SHP77 treated with DMSO at 0.1 percent for 48 hours (cell line): ENCODE measurements at places on chromosomes 4 and X.

DNA sequence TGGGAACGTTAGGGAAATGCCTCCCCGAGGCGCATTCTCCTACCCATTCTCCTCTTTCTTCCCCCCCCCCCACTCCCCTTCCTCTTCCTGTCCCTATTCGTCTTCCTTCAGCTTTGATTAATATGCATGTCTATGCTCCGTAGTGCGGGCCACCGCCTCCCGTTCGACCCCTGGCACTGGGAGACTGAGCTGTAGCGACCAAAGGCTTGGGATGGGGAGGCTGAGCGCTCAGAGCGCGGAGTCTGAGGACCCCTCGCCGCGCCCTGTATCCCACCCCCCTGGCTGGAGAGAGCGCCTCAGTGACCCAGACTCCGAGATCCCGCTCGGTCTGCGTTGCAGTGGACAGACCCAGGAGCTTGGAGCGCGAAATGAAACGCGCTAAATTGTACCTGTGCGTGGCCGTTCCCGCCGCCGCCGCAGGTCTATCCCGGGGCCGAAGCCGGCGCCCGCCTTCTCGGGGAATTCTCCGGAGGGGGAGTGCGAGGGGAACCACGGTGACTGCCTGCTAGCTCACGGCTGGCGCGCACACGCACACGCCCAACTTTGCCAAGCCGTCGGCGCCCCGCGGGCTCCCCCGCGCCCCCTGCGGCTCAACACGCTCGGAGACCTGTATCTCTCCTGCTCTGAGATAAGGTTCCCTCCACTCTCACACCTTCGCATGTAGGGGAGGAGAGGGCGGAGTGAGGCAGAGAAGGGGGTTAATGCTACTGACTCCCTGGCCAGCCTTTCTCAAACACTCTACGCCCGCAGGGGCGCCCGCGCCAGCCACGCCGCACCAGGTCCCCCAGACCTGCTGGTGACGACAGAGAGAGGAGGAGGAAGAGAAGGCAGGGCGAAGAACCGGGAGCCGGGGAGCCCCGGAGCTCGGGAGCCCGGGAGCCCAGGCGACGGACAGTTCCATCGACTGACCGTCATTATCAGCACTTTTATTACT lies 1.5 kb upstream of the PTCHD1 start:
- DNase-seq, result no peak

GRCh38 chrX:115264009-115264408 lies 25.5 kb upstream of the LUZP4 start:
- DNase-seq, result no peak

GRCh38 chr4:184448821-184449220 lies 25.5 kb downstream of the IRF2 start:
- DNase-seq, result no peak

- DNase-seq, result no peak
These were observed 37.4 kb upstream of the SPON2 start for GRCh38 chr4:1209821-1210220.

DNA sequence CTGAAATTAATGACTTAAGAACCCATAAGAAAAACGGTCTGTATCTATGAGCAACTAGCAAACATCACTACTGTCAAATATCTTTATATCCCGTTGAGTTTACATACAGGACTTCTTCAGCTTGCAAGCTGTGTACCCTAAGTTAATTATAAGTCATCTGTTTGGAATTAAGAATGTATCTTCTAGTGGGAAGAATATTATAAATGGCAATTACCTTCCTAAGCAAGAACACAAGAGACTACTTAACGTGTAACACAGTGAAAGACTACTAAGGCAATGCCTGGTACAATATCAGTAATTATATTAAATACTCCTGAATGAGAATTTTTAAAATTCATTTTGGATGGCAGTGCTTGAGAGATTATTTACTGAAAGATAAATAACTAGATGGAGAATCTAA lies 58.5 kb downstream of the ADGRA3 start:
- no peak for DNase-seq

- DNase-seq, result no peak
These were observed 82.9 kb upstream of the NLGN4X start for GRCh38 chrX:6311540-6311939.

GRCh38 chrX:9335251-9335650 lies 129.6 kb upstream of the TBL1X start:
- no peak for DNase-seq

DNA sequence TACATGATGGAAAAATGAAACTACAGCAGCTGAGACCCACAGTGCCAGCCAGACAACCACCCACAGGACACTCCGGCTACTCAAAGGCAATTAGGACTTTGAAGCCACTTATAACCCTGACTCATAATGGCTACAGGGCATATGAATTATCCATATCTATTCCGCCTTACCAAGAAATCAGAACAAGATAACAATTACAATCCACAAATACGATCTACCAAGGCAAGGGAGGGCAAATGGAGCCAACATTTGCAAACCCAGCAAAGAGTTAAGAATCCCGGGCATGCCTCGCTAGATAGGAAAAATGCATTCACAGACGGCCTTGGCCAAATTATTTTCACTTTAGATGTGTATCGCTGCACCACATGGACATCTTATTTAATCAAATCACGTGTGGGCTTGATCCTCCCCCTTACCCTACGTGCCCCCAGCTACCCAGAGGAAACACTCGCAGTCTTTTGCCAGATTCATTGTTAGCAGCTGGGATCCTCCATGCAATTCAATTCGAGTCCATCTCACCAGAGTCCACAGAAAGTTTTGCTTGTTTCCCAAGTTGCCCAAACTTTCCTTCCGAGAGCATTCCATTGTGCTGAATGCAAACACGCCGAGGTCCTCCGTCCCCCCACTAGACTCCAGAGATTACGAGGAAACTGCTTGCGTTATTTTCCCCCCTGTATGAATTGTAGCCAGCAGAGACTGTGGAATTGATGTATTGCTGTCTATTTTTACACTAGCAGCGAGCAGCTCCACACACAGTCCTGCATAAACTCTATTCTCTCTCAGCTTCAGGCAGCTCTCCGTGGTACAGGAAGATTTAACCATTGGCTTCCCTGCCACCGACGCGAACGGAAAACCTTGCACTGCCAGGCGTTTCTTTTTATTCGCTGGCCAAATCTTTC lies 1.2 kb downstream of the PPARGC1A start:
- DNase-seq, result no peak

DNA sequence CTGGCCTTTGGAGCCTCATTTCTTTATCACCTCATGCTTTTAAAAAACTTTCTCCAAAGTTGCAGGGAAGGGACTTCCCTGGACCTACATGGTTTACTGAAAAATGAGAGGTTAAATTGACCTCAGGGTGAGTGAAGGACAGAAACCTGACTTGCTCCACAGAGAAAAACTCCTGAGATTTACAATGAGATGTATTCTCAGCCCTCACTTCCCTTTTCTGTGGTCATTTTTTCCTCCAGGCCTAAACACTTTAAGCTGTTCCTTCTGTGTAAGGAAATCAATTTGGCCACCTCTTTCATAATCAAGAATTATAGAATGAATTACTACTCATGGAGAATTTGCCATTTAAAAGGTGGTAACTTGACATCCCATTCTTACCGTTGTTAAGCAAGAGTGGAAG lies 77.9 kb downstream of the HPGD start:
- no peak for DNase-seq

DNA sequence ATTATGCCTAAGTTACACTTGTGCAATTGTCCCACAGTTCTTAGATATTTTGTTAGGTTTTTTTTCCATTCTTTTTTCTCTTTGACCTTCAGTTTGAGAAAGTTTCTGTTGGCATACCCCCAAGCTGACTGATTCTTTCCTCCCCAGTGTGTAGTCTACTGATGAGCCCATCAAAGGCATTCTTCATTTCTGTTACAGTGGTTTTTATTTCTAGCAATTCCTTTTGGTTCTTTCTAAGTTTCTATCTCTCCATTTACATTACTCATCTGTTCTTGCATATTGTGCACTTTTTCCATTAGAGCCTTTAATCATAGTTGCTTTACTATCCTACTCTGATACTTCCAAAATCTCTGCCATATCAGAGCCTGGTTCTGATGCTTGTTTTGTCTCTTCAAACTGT lies 31.9 kb downstream of the CASP6 start:
- no peak for DNase-seq

- DNase-seq, result no peak
These were observed 26.0 kb upstream of the YTHDC1 start for GRCh38 chr4:68375667-68376559.

- no peak for DNase-seq
These were observed 144.8 kb upstream of the TTC29 start for GRCh38 chr4:147090486-147090885.

DNA sequence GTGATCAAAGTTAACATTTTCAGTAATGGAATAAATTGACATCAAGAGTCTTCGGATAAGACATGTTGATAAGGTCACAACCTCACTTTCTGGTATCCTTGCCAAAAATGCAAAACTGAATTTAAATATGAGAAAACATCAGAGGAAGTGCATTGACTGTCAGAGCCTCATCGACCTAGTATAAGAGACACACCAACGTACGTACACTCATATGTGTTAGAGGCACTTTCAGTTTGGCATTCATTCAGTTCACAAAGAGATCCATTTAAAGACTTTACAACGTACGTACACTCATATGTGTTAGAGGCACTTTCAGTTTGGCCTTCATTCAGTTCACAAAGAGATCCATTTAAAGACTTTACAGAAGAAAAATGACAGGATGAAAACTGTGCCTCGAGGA lies 280.3 kb downstream of the INPP4B start:
- DNase-seq, result no peak

- no peak for DNase-seq
These were observed 428.6 kb downstream of the TMA16 start for GRCh38 chr4:163923092-163923491.

GRCh38 chrX:102765217-102765616 lies 44.7 kb downstream of the GPRASP3 start:
- DNase-seq, result no peak

GRCh38 chrX:46256875-46257274 lies 288.3 kb downstream of the ZNF674 start:
- no peak for DNase-seq

DNA sequence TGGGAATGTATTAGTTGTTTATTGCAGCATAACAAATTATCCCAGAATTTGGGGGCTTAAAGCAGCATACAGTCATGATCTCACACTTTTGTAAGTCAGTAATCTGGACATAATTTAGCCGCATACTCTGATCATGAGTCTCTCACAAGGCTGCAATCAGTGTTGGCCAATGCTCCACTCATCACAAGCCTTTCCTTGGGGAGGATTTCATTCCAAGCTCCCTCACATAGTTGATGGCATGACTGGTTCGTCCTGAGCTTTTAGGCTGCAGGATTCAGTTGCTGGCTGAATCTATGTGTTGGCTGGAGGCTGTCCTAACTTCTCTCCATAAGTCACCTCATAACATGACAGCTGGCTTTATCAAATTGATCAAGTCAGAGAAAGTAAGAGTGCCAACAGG lies 1568.6 kb upstream of the PCDH7 start:
- no peak for DNase-seq

GRCh38 chr4:26619784-26620183 lies 35.9 kb downstream of the TBC1D19 start:
- DNase-seq, result no peak

- DNase-seq, result no peak
These were observed 60.4 kb downstream of the MMRN1 start for GRCh38 chr4:89954906-89955695.

DNA sequence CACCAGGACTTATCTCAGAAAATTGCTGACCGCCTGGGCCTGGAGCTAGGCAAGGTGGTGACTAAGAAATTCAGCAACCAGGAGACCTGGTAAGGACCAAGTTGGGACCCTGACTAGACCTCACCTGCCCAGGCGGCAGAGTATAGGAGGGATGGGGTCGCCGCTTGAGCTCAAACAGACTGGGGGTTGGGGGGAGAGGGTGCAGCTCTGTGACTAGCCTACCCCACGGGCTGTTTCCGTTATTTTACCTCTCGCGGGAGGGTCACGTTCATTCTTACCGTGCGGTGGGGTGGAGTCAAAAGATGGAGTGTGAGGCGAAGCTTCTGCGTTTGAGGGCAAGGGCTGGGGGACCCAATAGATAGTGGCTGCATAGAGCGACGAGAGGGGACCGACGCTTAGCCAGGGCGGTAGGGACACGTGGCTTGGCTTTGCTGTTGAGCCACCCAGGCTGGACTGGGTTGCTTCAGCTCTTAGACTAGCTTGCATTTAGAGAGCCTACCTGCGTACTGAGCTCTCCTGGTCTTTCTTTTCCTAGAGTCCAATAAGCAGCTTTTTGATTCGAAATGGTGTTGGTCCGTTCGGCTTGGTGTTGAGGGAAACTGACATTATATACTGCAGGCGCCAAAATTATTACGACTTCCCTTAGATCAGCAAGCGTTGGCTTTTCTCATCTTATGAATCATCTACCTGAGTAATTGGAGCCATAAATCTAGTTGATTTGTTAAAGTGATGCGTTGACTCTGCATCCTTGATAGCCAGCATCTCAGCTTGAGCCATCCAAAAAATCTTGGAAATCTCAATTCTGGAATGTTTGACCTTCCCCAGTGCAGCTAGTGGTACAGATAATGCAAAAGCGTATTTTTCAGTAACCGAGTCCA lies 591 bp downstream of the PRPS1 start:
- peak; percentile 16 for DNase-seq

DNA sequence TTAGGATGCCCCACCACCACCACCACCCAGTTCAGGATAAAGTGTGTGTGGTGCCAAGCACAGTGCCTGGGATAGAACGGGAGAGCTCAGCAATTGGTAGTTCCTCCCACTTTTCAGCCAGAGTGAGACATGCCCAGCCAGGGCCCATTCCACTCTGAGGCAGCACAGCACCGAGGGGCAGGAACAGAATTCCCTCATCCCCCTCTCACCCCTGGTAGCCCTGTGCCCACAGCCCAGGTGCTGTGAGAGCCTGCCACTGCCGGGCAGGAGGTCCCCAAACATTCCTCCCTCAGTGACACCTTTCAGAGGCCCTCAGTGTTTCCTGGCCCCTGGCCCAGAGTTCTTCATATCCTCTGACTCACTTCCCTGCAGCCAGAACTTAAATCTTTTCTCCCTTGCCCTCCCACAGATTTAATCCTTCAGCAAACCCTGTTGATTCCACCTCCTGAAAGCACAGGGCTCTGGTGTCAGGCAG lies 8.1 kb downstream of the RIPPLY1 start:
- DNase-seq, result no peak

DNA sequence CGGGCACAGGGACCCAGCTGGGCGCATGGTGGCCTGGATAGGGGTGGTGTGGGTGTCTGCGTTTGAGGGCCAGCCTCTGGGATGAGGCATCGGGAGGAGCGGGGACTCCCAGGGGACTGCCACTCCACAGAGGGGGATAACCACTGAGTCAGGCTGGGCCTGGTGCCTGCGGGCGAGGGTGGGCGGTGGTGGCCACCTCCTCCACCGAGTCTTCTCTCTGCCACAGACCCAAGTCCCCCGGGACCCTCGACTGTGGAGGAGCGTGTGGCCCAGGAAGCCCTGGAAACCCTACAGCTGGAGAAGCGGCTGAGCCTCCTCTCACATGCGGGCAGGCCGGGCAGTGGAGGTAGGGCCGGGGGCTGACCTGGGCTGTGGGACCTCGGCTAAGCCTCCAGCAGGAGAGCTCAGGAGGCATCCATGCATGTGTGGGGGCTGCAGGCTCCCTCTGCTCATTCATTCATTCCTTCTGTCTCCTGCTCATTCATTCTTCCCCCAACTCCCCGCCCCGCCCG lies 26.4 kb downstream of the DOK7 start:
- no peak for DNase-seq

DNA sequence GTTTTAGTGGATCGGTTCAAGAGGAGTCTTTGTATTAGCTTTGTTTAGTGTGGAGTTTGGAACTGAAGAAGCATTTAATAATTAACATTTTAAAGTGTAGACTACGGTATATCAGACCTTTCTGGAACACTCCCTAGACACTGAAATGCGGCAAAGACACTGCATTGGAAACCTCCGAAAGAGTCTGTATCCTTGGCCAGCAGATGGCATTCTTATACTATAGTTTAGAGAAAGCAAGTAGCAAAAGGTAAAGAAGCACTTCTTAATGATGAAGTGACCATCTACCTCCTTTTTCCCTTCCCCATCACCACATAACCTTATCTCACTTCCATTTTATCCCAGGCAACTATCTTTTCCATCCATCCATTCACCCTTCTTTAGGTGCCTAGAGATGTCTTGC lies 7.6 kb downstream of the FABP2 start:
- DNase-seq, result peak; percentile 3
